ENCODE measurements at places on chromosomes 3 and 15.

- no peak for DNase-seq
Measured at GRCh38 chr15:62889734-62890505, 152.6 kb upstream of the TPM1 start.

DNA sequence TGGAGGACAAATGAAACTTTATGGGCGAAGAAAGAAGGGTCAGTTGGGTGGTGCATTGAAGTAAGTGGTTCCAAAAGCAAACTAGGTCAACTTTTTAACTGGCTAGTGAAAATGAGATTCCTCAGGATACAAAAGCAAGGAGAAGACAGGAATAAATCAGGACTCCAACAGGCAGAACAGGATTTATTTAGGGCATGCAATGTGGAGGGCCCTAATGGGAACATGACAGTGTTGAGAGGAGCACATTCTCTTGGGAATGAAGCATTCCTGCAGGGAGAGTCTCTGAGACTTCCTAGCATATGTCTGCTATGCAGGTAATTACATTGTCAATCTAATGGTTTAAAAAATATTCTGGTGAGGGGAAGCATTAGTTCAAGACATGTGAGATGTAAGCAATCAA is 8.7 kb downstream of the NPAP1 start:
- no peak for DNase-seq

GRCh38 chr3:143612541-143612940 is 235.7 kb downstream of the SLC9A9 start:
- DNase-seq, result no peak

DNA sequence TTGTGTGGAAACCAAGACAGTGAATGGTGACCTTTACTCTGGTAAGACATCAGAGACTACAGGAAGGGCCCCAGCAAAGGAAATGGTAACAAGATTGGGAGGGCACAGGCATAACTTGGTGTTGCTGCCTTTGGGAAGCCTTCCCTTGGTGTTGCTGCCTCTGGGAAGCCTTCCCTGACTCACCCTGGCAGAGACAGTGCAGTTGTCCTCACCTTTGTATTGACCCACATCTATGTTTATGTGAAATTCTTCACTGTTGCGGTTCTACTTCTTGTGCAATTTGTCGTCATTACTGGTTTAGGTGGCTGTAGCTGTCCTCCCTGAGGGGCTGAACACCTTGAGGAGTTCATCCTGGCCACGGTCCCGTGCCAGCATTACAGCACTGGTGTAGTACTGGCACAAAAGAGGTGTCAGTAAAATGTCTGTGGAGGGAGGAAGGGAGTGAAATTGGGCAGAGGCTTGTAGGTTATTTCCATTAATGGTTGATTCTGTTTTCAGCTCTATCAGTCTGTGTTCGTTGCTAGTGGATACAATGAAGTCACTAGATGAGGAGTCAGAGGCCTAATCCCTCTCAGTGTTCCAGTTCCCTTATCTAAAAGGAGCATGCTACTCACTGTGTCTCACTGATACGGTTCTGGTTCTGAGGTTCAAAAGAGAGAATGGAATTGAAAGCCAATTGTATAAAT is 21.6 kb downstream of the IFT122 start:
- no peak for DNase-seq

- DNase-seq, result no peak
Measured at GRCh38 chr15:98413933-98414546, 234.3 kb upstream of the IGF1R start.

DNA sequence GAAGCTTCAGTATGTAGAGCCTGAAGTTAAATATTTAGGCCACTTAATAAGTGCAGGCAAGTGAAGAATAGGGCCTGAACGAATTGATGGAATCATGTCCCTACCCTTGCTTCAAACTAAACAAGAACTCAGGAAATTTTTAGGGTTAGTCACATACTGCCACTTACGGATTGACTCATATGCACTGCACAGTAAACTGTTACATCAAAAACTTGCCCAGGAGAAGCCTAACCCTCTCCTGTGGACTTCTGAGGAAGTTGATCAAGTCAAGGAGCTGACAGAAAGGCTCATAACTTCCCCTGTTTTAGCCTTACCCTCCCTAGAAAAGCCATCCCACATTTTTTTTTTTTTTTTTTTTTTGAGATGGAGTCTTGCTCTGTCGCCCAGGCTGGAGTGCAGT is 20.6 kb upstream of the KBTBD12 start:
- no peak for DNase-seq

DNA sequence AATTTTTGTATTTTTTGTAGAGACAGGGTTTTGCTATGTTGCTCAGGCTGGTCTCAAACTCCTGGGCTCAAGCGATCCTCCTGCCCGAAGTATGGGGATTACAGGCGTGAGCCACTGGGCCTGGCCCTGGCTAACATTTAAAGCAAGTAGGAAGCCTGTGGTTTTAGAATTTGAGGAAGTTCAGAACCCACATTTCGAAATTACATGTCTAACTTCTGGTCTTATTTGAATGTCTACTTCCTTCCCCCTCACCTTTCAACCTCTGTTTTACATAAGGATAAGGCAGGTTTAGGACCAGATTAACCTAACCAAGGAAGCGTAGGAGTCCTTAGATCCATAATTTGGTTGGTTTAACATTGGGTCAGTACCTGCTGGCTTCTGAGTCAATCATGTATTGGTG is 120.5 kb upstream of the PROK2 start:
- no peak for DNase-seq

GRCh38 chr3:182729903-182730674 is 63.2 kb upstream of the ATP11B start:
- no peak for DNase-seq

GRCh38 chr3:49669352-49669751 is 4.8 kb upstream of the APEH start:
- no peak for DNase-seq

DNA sequence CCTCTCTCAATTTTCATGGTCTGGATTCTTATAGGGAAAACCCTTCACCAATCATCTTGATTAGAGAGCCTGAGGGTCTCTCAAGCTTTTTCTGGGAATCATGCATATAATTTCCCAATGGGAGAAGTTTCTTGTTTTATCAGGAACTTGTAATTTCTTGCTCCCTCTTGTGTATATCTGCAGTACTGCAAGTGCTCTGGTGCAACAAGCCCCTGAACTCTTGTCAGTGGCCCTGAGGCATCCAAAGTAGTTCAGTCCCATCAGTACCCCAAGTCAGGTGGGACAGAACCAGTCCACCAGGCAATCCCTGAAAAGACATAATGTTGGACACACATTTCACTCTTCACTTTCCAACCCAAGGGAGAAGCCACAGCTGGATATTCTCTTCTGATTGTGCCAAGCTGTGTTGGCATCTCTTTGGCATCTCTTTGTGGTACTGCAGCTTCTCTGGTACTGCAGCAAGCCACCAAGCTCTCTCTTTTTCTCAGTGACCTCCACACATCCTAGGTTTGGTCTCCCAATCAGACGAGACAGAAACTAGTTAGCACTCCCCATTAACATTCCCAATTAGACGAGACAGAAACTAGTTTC is 214.5 kb downstream of the ZIC4 start:
- peak; percentile 48 for DNase-seq

GRCh38 chr15:92822216-92823144 is 77.6 kb upstream of the CHD2 start:
- DNase-seq, result peak; percentile 92

DNA sequence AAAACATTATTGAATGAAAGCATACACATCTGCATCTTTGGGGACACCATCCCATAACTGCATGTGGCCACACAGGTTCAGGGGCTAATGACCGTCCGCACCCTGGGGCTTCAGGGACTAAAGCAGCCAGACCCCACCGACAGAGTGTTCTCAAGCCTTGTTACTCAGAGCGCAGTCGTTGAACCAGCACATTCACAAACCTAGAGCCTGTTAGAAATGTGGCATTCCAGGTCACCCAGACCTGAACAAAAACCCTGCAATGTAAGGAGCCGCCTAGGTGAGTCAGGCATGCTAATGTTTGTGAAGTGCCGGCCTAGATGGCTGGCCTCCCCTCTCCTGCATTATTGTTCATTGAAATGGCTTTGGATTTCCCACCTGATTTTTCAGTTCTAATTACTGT is 52.3 kb upstream of the HACD2 start:
- DNase-seq, result no peak

- no peak for DNase-seq
Measured at GRCh38 chr15:67899596-67900283, 59.9 kb upstream of the RNU6-1 start.

- peak; percentile 61 for DNase-seq
Measured at GRCh38 chr3:55434789-55435188, 52.3 kb downstream of the WNT5A start.

DNA sequence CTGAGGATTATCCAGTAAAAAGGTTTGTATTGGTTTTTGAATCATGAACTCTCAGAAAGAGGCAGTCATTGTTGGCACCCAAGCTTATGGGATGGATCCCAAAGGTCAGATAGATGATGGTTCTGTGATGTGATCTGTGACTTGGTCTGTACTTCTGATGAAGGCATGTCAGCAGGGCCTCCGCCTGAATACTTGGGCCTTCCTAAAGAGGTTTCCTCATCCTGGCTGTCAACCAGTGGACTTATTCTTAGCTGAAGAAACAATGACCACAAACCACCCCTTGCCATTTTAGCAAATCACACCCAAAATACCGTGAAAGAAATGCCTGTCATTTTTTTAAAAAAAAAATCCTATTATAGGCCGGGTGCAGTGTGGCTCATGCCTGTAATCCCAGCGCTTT is 48.2 kb upstream of the SLC9A9 start:
- DNase-seq, result no peak

GRCh38 chr3:43296565-43296964 is 10.2 kb downstream of the SNRK start:
- DNase-seq, result no peak

- no peak for DNase-seq
Measured at GRCh38 chr15:89187301-89187985, 33.9 kb downstream of the RLBP1 start.

- no peak for DNase-seq
Measured at GRCh38 chr15:78650022-78650421, 9.0 kb upstream of the CHRNB4 start.

DNA sequence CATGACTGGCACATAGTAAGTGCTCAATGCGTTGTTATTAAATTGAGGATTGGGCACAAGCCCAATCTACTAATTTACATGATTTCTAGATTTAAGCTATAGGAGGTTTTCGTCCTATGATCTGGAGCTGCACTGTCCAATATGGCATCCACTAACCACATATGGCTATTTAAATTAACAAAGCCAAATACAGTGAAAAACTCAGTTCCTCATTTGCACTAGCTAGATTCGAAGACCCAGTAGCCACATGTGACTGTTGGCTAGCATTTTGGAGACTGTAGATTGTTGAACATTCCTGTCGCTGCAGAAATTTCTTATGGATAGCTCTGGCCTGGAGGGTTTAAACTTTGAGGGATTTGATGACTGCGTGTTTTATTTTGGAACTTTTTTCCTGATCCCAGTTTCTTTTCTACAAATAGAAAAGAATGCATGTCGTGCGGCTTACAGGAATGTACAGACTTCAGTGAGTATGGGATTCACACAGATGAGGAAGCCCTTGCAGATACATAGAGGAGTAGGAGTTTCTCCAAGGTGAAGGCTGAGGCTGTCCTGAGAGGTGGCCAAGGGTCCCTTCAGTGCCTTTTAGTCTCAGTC is 82.8 kb downstream of the SLCO3A1 start:
- DNase-seq, result no peak

DNA sequence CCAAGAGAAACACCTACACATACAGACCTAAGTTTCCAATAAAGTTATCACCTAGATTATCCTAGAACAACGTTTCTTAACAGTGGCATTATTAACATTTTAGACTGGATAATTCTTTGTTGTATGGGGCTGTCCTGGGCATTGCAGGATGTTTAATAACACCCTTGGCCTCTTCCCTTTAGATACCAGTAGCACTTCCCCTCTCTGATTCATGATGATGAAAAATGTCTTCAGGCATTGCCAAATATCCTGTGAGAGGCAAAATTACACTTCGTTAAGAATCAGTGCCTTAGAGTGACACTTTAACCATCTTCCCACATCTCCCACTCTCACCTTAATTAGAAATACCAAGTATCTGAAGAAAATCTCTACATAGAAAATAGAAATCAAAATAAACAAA is 352.6 kb downstream of the CGGBP1 start:
- no peak for DNase-seq

DNA sequence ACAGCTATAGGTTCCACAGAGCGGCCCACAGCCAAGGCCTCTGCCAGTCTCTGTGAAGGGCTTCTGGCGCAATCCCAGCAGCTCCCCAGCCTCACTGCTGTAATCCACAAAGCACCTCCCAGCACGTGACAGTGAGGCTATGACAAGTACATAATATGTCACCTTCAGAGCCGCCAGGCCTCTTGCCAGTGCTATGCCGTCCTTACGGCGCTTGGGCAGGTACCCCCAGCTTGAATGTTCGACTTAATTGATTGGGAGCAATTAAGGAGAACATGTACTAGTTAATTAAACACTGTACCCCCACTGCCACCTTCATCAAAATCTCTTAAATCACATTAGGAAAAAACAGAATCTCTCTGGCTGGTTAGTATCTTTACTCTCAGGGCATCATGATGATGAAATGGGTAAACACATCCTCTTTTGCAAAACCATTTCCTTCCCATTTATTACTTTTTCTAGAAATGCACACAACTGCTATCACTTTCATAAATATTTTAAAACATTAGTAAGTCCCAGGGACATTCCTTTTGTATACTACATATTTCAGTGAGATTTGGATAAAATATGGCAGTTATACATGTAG is 169.9 kb downstream of the XXYLT1 start:
- DNase-seq, result no peak

GRCh38 chr3:120855665-120856437 is 52.2 kb upstream of the STXBP5L start:
- no peak for DNase-seq

DNA sequence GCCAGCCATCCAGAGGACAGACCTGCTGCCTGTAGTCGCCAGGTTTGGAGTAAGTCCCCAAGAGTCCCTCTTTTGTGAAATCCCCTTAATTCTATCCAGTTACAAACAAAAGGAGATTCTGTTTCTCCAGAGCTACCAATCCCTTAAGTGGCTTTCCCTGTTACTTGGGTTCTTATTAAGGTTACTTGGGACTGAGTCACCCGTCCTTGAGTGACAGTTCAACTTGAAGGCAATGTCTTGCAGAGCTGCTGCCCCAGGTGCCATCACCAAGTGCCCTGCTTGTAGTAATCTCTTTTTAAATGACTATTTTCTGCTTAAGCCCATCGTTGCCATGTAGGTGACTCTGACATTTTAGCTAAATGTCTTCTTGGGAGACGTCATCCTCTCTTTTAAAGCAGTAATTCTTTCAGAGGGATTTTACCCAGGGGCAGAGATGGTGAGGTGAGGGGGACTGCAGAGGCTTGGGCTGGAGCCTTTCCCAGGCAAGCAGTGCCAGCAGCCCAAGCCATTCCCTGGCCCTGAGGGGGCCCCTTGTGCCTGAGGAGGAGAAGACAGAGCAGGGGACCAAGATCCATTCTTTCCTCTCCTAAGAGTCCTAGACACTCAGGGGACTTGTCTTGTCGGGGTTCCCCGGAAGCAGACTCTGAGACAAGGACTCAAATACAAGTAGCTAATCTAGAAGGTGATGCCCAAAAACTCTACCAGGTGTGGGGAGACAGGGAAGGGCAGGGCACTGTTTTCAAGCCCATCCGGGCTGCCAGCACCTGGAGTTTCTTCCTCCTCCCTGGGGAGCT is 253.7 kb downstream of the PLCL2 start:
- no peak for DNase-seq

All from HAP-1 (cell line).